ENCODE measurements at places on chromosomes 4 and X. TPM values are rescaled to one million over a fixed set of nuclear protein-coding genes. Genes with fewer than 3 reads are reported as not detected.

DNA sequence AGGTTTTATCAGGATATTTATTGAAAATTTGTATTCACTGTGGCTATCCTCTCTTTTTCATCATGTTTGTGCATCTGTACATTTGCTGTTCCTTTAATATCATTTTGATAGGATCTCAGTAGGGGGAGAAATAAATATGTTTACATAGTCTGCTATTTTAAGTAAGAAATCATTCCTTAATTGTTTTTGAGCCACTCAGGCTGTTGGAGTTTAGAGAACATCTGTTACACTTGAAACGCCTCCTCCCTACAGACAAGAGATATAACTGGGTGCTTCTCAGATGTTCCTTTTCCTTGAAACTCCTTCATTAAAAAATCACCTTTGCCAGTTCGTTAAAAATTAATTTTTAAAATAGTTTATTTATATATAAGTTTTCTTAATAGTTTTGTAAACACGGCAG is 59.4 kb downstream of the QRFPR start:
- no peak for DNase-seq

DNA sequence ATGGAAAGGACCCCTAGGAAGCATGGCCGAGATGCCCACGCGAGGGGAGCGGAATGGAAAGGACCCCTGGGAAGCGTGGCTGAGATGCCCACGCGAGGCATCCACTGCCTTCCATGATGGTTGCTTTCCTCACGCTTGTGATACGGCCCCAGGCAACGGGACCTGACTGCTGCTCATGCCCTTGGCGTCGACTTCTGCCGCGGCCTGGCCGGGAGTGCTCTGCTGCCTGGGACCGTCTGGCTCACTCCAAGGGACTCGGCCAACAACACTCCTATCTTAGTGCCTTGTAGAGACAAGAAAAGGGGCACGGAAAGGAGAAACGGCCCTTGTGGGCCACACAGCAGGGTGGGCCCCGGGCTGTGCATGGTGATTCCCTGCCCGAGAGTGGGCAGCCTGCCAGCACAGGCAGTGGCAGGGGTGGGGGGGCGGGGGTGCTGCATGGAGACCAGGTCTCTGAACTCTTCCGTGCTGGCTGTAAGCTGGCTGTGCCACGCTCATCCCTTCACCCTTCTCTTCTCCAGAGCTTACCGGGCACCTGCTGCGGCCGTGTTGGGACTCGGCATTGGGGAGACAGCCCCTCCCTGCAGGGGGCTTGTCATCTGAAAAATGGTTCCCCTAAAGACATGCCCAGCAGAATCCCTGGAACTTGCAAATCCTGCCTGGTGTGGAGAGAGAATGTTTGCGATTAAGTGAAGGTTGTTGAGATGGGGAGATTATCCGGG is 38.6 kb upstream of the HMX1 start:
- DNase-seq = peak; percentile 29

DNA sequence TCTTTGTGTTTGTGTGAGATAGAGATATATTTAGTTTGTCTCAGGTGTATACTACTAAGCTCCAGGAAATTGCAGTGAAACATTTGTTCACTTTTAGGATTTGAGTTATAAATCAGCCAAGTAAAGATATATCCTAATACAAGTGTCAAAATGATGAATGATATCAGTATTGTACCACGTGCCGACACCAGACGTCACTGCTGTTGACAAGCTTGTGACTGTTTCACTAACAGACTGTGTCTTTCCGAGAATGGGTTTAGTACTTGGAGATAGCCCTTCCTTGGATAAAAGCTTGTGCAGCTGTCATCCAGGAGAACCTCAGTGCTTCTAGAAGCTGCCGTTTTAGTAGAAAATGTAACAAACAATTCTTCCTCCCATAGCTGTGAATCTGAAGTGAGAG is 343.3 kb downstream of the FBXO8 start:
- DNase-seq = no peak

DNA sequence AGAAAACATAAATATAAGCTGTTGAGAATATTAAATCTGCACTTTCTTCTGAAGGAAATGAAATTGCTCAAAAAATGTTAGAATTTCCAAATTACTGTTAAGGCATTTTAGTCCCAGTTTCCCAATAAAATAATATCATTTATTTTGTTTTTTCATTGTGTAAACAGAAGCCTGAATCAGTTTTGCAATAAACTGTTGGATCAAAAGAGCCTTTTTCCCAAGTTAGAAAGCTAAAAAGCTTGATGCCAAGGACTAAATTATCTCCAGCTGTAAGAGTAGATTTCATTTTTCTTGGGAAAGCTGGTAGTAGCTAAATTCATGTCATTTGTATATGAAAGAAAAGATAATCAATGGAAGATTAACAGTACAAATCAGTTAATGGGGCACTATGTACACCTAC is 95.8 kb downstream of the RNF150 start:
- DNase-seq = no peak

GRCh38 chr4:48813964-48814363 is 16.9 kb upstream of the OCIAD1 start:
- no peak for DNase-seq

GRCh38 chr4:183195534-183195933 is 96.5 kb downstream of the WWC2 start:
- DNase-seq = no peak

ASMT gene
- total RNA-seq = not detected

- DNase-seq = no peak
Measured at GRCh38 chr4:98610926-98611676, 47.3 kb downstream of the TSPAN5 start.
